Stimulated activated CD8-positive, alpha-beta memory T cell treated with anti-CD3 and anti-CD28 coated beads, Interleukin-2, amount 100 ng/mL, for 1 hour (primary cell): ENCODE measurements at places on chromosomes 11 and 22.

GRCh38 chr11:85893395-85893794 is 38.2 kb downstream of the CCDC83 start:
- no peak for DNase-seq

- DNase-seq = no peak
Measured at GRCh38 chr11:70111269-70112016, 33.3 kb downstream of the ANO1 start.

DNA sequence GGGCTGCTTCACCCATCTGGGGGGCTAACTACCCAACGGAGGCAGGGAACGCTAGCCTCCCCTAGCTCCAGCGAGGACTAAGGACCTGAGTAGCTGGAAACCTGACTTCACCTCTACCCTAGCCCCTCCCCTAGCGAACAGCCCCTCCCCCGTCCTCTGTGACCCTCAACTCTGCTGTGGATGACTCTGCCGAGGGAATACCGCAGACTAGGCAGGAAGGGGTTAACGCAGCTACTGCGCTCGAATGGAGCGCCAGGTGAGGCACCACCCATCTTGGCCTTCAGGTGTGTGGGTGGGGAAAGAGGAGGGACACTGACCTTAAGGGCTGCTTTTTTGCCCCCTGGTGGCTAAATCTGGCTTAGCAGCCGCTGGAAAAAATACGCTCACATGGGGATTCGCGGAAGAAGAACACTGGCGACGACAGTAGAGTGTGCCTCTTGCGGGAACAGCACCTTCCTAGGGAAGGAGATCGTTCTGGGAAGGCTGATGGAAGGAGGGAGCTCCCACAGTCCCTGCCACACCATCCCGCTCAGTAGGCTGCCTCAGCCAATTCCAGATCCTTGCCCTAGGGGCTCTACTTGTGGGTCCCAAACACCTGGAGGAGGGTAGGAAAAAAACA is 4.5 kb upstream of the BCL9L start:
- peak; percentile 75 for DNase-seq

DNA sequence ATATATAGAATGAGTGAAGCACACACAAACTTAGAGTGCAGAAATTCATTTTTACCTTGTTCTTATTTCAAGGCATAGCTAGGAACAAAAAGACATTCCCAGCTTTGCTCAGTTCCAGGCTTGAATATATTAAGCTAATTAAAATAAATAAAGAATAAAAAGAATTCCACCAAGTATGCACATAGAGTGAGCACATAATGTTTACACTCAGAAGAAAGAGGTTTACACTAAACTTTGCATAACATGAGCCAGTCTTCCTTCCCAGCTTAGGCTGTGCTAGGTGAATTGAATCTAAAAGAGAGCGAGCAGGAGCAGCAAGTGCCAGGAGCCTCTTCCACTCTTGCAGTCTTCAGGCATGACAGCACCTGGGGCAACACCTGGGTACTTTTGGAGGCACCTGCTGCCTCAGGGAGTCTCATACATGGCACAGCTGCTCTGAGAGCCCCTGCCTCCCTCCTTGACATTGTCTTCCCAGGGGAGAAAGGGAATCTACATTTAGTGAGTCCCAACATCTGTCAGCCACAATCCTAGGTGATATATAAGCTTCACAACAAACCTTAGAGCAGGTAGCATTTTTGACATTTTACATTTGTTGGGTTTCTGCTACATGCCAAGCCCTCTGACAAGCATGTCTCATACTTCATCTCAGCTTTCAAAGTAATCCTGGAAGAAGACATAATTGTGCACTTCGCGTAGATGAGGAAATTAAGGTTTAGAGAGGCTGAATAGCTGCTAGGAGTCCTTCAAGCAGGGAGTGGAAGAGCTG is 732.7 kb upstream of the TENM4 start:
- no peak for DNase-seq

- DNase-seq = peak; percentile 11
Measured at GRCh38 chr22:41469218-41469851, 418 bp downstream of the ACO2 start.

- no peak for DNase-seq
Measured at GRCh38 chr11:64396079-64396591, 37.2 kb downstream of the RPS6KA4 start.

DNA sequence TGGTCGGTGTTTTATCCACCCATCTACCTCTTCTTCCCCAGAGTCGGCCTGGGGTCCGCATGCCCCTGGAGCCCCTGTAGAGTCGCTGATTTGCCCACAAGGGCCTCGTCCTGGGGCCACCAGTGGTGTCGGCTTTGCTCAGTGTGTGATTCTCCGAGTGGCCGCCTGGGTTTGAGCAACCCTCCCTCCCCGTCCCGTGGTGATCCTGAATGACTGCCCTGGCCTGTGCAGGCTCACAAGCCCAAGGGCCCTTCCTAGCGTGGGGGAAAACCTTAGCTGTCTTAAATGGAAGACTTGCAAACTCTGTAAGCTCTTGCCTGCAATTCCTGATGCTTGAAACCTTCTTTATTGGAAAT is 128.3 kb downstream of the OSBP2 start:
- DNase-seq = no peak

GRCh38 chr11:106152013-106152412 is 74.6 kb downstream of the AASDHPPT start:
- DNase-seq = no peak

GRCh38 chr11:72965672-72966071 is 151.5 kb downstream of the ATG16L2 start:
- no peak for DNase-seq

DNA sequence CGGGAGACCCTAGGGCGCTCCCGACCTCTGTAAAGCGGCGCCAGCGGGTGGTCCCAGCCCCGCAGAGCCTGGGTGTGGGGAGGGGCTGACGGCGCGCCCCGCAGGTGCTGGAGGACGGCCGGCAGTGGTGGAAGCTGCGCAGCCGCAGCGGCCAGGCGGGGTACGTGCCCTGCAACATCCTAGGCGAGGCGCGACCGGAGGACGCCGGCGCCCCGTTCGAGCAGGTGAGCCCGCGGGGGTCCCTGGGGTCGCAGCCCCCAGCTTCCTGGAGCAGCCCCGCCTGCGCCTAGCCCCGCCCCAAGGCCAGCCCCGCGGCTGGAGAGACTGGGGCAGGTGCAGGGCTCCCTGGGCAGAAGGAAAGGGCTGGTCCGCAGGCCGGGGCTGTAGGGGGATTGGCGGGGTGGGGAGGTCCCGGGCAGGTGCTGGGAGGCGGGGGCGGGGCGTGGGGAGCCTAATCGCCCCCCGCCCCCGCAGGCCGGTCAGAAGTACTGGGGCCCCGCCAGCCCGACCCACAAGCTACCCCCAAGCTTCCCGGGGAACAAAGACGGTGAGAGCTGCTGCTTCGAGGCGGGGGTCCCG is 19.7 kb downstream of the EPS8L2 start:
- no peak for DNase-seq

- DNase-seq = no peak
Measured at GRCh38 chr11:12975195-12975594, 33.9 kb upstream of the RASSF10 start.

DNA sequence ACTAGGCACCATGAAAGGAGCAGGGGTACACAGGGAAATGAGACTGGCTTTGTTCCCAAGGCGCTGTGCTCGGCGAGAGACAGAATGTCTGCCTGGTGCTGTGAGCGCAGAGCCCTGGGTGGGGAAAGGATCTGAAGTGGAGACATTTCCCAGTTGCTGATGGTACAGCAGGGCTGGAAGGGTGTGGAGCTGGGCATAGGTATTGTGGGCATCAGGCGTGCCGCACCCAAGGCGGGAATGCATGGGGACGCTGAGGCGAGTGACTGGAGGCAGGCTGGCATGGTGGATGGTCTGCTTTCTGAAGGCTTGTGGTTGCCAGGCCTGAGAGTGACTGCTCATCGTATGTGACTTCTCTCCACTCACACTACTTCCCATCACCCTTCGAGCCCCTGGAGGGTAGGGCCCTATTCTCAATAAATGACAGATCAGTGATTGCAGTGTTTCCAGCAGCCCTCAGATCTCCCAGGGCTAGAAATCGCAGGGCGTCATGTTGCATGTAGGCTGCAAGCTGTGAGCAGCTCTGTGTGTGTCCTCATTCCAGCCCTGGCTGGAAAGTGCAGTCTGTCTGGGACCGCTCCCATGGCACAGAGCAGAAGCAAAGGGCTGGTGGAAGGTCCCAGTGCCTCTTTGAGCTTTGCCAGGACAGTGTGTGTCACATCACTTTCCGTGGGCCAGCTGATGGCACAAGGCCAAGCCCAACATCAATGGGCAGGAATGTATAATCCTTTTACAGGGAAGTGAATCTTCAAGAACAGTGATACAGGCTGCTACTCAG is 67.7 kb downstream of the TBC1D22A start:
- DNase-seq = no peak

DNA sequence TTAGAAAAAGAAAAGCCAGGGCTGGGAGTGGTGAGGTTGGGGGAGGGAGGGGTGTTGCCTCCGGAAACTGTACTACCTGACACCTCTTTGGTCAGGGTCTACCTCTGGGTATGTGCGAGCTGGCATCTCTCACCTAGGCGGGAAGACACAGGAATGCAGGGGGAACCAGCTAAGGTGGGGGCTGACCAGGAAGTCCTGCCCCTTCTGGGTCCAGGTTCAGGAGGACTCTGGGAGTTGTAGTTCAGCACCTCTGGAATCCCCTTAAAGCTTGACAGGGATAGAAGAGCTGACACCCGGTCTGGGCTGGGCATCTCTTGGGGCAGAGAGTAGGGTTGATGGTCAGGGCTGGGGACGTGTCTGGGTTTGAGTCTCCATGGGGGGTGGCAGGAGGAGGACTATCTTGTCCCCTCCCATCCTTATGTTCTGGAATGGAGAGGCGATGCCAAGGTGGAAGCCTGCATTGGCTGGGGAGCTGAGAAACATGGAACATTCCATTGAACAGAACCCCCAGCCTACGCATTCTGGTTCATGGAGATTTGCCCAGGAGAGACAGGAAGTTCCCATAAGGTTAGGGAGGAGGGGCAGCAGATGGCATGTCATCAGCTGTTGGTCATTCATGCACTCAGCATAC is 2.1 kb upstream of the KIAA1671 start:
- DNase-seq = no peak

DNA sequence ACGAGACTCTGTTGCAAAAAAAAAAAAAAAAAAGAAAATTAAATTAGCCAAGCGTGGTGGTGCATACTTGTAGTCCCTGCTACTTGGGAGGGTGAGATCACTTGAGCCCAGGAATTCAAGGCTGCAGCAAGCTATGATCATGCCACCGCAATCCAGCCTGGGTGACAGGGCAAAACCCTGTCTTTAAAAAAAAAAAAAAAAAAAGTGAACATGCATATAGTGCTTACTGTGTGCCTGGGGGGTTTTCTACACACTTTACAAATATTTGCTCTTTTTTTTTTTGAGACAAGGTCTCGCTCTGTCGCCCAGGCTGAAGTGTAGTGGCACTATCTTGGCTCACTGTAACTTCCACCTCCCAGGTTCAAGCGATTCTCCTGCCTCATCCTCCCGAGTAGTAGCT is 12.9 kb downstream of the TPST2 start:
- DNase-seq = no peak

- no peak for DNase-seq
Measured at GRCh38 chr11:30501744-30502143, 84.4 kb downstream of the MPPED2 start.

DNA sequence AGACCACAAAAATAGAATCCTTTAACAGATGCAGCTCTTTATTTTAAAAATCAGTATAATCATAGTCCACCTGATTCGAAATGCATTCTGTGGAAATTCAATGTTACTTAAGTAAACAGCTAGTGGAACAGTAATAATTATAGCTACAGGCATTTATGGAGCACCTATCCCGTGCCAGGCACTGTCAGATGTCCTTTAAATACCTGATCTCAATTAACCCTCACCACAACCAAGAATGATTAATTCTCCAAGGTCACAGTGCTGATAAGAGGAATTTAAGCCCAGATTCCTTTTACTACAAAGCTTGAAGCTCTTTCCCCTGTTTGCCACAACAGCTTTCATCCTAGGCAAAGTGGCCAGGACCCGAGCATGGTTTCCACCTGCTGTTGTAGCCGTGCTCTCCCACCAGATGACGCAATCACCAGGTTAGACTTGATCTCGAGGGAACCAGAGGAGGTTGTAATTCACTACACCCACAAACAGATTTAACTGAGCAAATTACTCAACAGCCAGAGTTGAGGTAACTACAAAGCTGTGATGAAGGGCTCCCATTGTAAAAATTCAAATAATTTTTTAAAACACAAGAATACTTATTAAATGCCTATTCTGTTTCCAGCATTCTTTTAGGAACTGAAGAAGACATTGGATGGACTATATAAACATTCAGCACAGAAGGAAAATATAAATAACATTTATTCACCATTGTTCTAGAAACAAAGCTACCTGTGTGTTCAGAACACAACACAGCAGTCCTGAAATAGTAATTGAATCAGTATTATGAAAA is 10.3 kb downstream of the PRDM10 start:
- no peak for DNase-seq

- DNase-seq = no peak
Measured at GRCh38 chr11:2653930-2654739, 45.7 kb downstream of the KCNQ1OT1 start.

- no peak for DNase-seq
Measured at GRCh38 chr11:60957188-60957587, 5.2 kb upstream of the SLC15A3 start.

GRCh38 chr11:130471731-130472433 is 23.4 kb downstream of the ADAMTS15 start:
- no peak for DNase-seq

DNA sequence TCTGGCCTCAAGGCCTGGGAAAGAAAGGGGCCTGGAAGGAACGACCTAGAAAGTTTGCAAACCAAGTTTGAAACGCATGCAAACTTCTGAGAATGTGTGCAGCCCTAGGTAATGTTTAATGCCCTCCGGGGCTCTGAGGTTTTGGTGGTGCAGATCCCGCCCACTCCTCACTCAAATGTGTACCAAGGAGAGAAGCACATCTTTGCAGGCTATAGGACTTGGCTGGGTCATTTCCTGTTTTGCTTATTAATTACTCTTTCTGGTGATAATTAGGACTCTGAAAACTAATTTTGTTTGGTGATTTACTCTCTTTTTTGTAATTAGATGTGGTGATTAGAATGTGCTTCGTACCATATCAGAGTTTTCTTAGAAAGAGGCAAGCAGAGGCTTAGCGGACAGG is 625.9 kb upstream of the CADM1 start:
- no peak for DNase-seq
